ENCODE measurements at places on chromosomes 1 and 21. TPM values are rescaled to one million over a fixed set of nuclear protein-coding genes. Genes with fewer than 3 reads are reported as not detected.

GRCh38 chr1:54248966-54249365, 49.0 kb downstream of the MRPL37 start:
- no peaks in the 10 kb centered on the region for H3K27me3 ChIP-seq
- no peak overlapping the region for H3K27ac ChIP-seq
- H3K4me1 ChIP-seq = peaks cover 3% of the 10 kb centered on the region
- no peak overlapping the region for H3K4me3 ChIP-seq

The SPRR1B gene
- polyA plus RNA-seq = 0.31 TPM

The C1orf141 gene
- polyA plus RNA-seq = 0.49 TPM

GRCh38 chr1:160910170-160910750, 25.3 kb upstream of the ITLN1 start:
- no peaks in the 10 kb centered on the region for H3K27me3 ChIP-seq
- H3K4me1 ChIP-seq = peaks cover 2% of the 10 kb centered on the region
- H3K27ac ChIP-seq = no peak overlapping the region
- no peak overlapping the region for H3K4me3 ChIP-seq
- no peaks in the 10 kb centered on the region for H3K36me3 ChIP-seq

DNA sequence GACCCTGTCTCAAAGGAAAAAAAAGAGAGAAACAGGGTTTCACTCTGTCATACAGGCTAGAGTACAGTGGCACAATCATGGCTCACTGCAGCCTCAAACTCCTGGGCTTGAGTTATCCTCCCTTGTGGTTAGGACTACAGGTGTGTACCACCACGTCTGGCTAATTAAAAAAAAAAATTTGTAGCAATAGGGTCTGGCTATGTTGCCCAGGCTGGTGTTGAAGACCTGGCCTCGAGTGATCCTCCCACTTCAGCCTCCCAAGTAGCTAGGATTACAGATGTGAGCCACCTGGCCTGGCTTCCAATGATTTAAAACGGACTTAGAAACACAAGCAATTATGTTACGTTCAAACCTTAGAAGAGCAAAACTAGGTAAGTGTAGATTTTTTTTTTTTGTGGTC, 22.1 kb downstream of the GOLPH3L start:
- H3K36me3 ChIP-seq = no peaks in the 10 kb centered on the region
- DNase-seq = no peak
- no peak overlapping the region for H3K4me3 ChIP-seq
- no peaks in the 10 kb centered on the region for H3K4me1 ChIP-seq

The WNT3A gene
- polyA plus RNA-seq = 1.6 TPM

GRCh38 chr21:25568246-25568645, 39.0 kb downstream of the MRPL39 start:
- peaks cover 8% of the 10 kb centered on the region for H3K36me3 ChIP-seq
- H3K4me3 ChIP-seq = no peak overlapping the region
- no peaks in the 10 kb centered on the region for H3K27me3 ChIP-seq
- peak; percentile 87 for DNase-seq
- H3K4me1 ChIP-seq = no peaks in the 10 kb centered on the region

The CASQ2 gene
- 0.50 TPM for polyA plus RNA-seq

DNA sequence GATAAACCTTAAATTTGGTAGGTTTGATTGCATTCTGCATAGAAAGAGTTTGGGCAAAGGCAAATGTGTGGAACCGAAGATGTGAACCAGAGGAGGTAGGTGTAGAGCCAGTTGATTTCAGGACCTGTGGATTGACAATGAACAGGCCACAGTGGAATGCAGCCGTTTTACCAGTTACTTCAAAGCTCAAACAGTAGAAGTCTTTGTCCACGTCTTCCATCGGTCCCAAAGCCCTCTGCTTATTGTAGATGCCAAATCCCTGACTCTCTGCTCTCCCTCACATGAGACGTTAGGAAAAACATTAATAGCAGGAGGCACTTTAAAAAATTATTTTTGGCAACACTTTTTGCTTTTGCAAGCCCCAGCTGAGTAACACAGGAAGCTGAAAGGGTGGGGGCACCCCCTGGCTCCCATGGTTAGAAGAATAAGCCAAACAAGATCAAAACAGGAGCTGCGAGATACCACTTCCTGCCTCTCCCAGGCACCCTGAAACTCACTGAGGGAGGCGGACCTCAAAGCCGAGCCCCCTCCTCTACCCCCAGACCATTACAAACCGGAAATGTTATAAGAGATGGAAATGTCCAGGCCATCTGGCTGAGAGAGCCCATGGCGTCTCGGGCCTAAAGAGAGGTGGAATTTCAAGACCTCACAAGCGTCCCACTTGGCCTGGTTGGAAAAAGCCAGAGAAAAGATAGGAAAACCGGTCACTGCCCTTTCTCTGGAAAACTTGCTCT, 13.5 kb downstream of the TRAF3IP3 start:
- DNase-seq = peak; percentile 73
- no peaks in the 10 kb centered on the region for H3K4me1 ChIP-seq
- no peak overlapping the region for H3K4me3 ChIP-seq

DNA sequence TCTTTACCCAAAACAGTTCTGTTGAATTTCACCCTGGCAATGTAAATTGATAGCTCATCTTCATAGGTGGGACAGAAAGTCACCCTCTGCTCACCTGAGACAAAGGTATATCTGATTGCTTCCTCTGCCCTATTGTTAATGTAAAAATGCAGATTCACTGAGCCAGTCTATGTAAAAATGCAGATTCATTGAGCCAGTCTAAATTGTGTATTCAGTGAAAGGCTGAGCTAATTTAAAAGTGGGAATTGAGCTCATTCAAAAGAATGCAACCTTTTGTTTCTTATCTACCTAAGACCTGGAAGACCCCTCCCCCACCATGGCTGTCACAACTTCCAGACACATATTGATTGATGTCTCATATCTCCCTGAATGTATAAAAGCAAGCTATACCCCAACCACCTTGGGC, 4.8 kb upstream of the MYSM1 start:
- H3K27ac ChIP-seq = no peak overlapping the region
- H3K4me1 ChIP-seq = no peaks in the 10 kb centered on the region
- H3K36me3 ChIP-seq = no peaks in the 10 kb centered on the region
- no peak for DNase-seq
- no peak overlapping the region for H3K4me3 ChIP-seq

The BLACAT1 gene
- polyA plus RNA-seq = 0.61 TPM

- peaks cover 24% of the 10 kb centered on the region for H3K36me3 ChIP-seq
- no peaks in the 10 kb centered on the region for H3K27me3 ChIP-seq
- peaks cover 7% of the 10 kb centered on the region for H3K4me1 ChIP-seq
- no peak overlapping the region for H3K4me3 ChIP-seq
- no peak overlapping the region for H3K27ac ChIP-seq
Observed at GRCh38 chr1:8351693-8352470, 34.0 kb downstream of the SLC45A1 start.

DNA sequence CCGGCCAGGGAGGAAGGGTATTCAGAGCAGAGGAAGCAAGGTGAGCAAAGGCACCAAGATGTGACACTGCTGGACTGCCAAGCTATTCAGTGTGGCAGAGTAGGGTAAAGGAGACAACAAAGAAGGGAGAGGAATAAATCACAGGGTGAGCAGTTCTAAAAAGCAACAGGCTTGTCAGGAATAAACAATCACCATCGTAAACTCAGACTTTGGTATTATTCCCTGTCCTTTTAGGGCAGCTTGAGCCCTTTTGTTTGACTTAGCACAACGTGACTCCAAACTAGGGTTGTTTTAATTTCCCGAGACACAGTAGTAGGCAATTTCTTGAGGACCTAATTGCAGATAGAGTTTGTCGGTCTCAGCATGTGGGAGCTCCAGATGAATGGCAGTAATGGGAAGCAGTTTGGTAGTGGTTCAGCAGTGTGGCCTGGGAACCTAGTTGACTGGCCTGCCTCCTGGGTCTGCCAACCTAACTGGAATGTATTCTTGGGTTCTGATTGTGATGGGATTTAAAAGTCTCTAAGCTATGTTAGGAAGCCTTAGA, 4.3 kb downstream of the CR1L start:
- no peak overlapping the region for H3K4me3 ChIP-seq
- H3K27ac ChIP-seq = no peak overlapping the region
- no peaks in the 10 kb centered on the region for H3K36me3 ChIP-seq
- H3K4me1 ChIP-seq = peaks cover 2% of the 10 kb centered on the region
- H3K27me3 ChIP-seq = no peaks in the 10 kb centered on the region

GRCh38 chr1:234230414-234230862, 142.8 kb upstream of the COA6 start:
- no peaks in the 10 kb centered on the region for H3K4me1 ChIP-seq
- no peak overlapping the region for H3K4me3 ChIP-seq
- DNase-seq = peak; percentile 37
- H3K27me3 ChIP-seq = peaks cover 19% of the 10 kb centered on the region
- H3K36me3 ChIP-seq = no peaks in the 10 kb centered on the region
- H3K27ac ChIP-seq = no peak overlapping the region

- no peaks in the 10 kb centered on the region for H3K36me3 ChIP-seq
- no peak overlapping the region for H3K27ac ChIP-seq
- peak; percentile 71 for DNase-seq
- H3K27me3 ChIP-seq = no peaks in the 10 kb centered on the region
- no peaks in the 10 kb centered on the region for H3K4me1 ChIP-seq
Observed at GRCh38 chr1:237386362-237387143, 344.6 kb downstream of the RYR2 start.

DNA sequence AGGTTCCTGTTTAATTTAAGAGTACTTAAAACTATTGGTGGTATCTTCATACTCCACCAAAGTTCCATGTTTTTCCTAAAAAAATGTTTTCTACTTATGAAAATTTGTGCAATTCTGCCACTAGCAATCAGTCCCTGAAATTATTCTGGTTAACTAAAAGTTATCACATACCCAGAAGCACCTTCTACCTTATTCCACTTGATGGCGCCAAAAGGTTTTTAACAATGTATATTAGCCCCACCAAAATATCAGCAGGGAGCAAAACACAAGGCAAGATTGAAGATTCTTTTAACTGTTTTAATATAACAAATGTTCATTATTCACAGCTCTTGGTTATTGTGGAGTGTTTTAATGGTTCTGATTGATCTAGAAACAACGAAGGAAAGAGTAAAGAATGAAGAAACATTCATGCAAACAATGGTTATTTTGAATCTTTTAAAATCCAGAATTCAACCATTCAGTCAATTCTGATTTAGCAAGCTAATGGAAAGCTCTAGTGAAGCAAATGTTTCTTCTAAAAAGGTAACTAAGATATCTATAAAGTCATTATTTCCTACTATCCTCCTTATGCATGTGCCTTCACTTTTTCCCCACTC, 67.2 kb downstream of the TTLL7 start:
- H3K4me1 ChIP-seq = no peaks in the 10 kb centered on the region
- no peaks in the 10 kb centered on the region for H3K36me3 ChIP-seq
- H3K27me3 ChIP-seq = no peaks in the 10 kb centered on the region
- DNase-seq = peak; percentile 76
- H3K4me3 ChIP-seq = no peak overlapping the region

DNA sequence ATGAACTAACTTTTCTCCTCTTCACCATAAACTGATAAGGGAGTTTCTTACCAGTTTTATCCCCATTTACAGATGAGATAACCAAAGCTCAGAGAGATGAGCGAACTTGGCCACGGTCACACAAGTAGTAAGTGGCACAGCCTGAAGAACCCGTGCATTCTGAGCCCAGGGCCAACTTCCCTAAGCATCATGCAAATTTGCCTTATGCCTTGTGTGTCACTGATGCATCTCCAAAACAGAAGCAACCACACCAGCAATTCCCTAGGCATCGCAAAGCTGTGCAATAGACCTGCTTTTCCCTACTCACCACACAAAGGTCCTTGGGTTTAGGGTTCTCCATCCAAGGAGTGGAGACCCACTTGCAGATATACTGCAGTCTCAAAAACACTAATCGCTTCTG, 304.5 kb upstream of the KAZN start:
- H3K27me3 ChIP-seq = no peaks in the 10 kb centered on the region
- DNase-seq = no peak
- H3K4me1 ChIP-seq = no peaks in the 10 kb centered on the region
- no peak overlapping the region for H3K4me3 ChIP-seq
- H3K27ac ChIP-seq = no peak overlapping the region

DNA sequence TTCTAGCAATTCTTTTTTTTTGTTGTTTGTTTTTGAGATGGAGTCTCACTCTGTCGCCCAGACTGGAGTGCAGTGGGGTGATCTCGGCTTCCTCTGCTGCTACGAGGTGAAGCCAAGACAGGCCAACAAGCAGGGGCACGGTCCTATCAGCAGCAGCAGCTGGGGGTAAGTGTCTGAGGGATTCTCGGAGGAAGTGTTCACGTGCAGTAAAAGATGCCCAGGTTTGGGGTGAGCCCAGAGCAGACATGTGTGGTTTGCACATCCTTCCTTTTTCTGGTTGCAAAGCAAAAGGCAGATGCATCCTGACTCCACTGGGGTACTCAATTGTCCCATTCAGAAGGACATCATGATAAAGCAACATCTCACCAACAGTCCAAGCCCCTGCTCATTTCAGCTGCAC, 27.7 kb downstream of the PIGP start:
- no peaks in the 10 kb centered on the region for H3K27me3 ChIP-seq
- DNase-seq = no peak
- H3K4me1 ChIP-seq = no peaks in the 10 kb centered on the region
- no peak overlapping the region for H3K27ac ChIP-seq
- no peaks in the 10 kb centered on the region for H3K36me3 ChIP-seq

DNA sequence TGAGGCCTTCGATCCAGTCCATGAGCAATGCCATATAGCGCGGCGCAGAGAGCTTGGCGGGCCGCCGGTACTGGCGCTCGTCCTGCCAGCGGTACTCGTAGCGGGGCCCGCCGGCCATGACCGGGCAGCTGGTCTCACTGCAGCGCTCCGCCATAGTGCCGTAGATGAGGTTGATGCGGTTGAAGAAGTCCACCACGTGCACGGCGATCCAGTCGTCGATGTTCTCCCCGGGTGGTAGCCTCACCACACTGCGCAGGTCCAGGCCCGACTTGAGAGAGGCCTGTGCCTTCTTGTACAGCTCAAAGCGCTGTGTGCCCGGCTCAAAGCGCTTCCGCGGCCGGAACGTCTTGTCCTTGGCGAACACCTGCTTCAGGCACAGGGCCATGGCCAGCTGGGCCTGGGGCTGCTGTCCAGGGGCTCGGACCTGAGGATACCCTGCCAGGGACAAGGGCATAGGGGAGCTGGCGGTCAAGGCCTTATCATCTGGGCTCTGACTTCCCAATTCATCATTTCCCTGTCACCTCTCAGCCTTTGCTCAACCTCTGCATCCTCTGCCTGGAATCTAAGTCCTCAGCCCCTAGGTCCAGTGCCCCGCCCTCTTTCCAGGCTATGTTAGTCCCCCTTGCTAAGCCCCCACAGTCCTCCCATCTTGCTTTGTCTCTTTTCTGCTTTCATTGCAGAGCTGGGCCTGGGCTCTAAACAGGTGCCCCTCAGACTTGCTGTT, 3.5 kb downstream of the MOB3C start:
- H3K27ac ChIP-seq = peak overlapping the region; percentile 68
- peaks cover 39% of the 10 kb centered on the region for H3K4me1 ChIP-seq
- H3K4me3 ChIP-seq = no peak overlapping the region
- no peak for DNase-seq
- no peaks in the 10 kb centered on the region for H3K27me3 ChIP-seq
- no peaks in the 10 kb centered on the region for H3K36me3 ChIP-seq

The HMGCS2 gene
- 4.2 TPM for polyA plus RNA-seq

The PTPRF gene
- polyA plus RNA-seq = 45.5 TPM

The RAB3B gene
- polyA plus RNA-seq = 0.03 TPM

GRCh38 chr1:85865213-85865612, 157.0 kb upstream of the ZNHIT6 start:
- H3K36me3 ChIP-seq = no peaks in the 10 kb centered on the region
- no peak overlapping the region for H3K4me3 ChIP-seq
- no peak overlapping the region for H3K27ac ChIP-seq
- no peaks in the 10 kb centered on the region for H3K27me3 ChIP-seq
- H3K4me1 ChIP-seq = no peaks in the 10 kb centered on the region

The CFAP57 gene
- 2.2 TPM for polyA plus RNA-seq

The TMEM54 gene
- 56.6 TPM for polyA plus RNA-seq

GRCh38 chr1:12136916-12137610, 29.7 kb upstream of the TNFRSF1B start:
- H3K4me3 ChIP-seq = no peak overlapping the region
- DNase-seq = no peak
- peaks cover 5% of the 10 kb centered on the region for H3K4me1 ChIP-seq

- H3K27ac ChIP-seq = no peak overlapping the region
- H3K36me3 ChIP-seq = no peaks in the 10 kb centered on the region
- no peak overlapping the region for H3K4me3 ChIP-seq
- no peaks in the 10 kb centered on the region for H3K4me1 ChIP-seq
Observed at GRCh38 chr1:59776960-59777852, 37.5 kb upstream of the HOOK1 start.

All from lung (tissue), 17 donors.